ENCODE measurements at places on chromosomes 6 and 20.

DNA sequence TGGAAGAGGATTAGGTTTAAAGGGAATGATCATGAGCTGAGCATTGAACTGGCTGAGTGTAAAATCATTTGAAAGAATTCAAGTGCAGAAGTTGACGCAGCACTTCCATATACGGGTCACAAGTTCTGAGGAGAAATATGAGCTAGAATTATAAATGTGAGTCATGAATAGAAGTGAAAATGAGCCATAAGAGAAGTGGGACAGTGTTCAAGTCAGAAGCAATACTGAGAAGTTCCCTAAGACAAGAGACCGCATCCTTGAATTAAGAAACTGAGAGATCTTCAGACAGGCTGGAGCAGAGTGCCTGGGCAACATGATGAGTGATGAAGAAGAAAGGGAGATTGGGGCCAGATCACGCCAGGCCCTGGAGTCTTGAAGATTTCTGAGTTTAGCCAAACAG is 209.7 kb downstream of the TBX18 start:
- no peak for DNase-seq

- DNase-seq, result no peak
Measured at GRCh38 chr6:2450546-2450945, 205.1 kb upstream of the GMDS start.

DNA sequence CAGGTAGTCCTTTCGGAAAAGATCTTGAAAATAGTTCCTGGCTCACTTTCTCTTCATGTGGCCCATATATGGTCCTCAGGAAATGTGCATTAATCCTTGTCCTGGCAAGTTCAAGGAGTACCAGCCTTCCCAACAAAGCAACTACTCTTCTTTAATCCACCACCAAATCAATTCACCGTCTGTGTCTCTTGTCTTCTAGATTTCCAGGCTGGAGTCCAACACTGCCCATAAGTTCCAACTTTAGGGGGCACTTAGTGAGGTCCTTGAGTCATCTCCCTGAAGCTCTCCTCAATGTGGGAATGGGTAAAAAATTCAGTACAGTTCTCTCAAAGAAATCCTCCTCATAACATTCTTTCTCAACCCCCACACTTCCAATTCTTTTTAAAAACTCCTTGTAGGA is 6.9 kb upstream of the DAAM2 start:
- no peak for DNase-seq

GRCh38 chr20:43723186-43723585 is 3.6 kb downstream of the GTSF1L start:
- no peak for DNase-seq

GRCh38 chr6:15356937-15357336 is 111.1 kb downstream of the JARID2 start:
- DNase-seq, result no peak

DNA sequence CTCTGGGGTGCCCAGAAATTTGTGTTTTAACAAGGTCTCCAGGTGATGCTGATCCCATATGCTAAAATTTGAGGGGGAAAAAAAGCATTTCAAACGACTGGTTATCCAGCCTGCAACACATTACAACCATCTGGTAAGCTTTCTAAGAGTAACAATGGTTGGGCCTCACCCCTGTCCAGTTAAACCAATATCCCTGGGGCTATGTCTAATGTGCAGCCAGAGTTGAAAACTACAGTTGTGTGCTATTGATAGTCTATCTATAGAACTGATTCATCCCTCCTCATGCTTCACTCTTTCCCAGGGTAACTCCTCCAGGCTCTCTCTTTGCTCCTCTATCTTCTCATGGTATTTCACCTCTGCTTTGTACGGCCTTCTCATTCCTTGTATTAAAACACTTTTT is 458.3 kb downstream of the MMUT start:
- no peak for DNase-seq

DNA sequence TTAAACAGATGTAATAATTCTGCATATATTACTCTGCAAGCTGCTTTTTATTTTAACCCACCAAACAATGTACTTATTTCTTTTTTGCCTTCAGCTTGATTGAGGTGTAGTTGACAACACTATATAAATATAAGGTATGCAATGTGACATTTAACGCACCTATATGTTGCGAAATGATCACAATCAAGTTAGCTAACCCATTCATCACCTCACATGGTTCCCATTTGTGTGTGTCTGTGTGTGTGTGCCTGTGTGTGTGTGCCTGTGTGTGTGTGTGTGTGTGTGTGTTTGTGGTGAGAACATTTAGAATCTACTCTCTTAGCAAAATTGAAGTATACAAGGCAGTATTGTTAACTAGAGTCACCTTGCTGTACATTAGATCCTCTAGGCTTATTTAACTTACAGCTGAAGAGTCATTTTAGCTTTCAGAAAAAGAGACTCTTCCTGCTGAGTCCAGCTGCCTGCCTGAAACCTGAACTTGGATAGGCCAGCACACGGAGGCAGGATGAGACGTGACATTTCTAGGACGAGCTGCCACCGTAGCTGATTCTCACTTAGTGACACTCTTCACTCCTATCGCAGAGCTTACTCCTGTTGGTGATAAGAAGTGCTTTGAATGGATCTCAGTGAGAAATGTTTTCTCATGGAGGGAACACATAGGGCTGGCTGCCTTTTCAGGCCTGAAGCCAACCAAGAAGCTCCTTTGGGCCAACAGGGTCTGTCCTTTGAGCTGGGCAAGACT is 126.5 kb upstream of the RIPOR2 start:
- DNase-seq, result no peak

- DNase-seq, result no peak
Measured at GRCh38 chr6:125797886-125798444, 7.2 kb downstream of the NCOA7 start.

- DNase-seq, result no peak
Measured at GRCh38 chr6:82361631-82362030, 2.0 kb upstream of the TPBG start.

DNA sequence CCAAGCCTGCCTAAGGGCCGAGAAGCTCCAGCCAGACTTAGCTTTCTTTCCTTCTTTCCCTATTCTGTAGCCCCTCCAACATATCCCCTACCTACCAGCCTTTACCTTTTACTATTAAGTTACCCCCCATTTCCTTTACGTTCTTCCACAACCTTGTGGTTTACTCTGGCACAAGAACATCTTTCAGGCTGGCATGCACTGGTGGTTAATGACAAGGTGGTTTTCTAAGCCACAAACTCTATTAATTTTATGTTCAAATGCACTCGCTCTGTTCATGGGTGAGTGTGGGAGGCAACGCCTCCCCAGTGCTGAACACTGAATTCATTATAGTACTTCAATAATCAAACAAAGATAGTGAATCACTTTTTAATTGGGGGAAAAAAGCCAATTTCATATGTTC is 64.4 kb downstream of the TRERF1 start:
- no peak for DNase-seq

GRCh38 chr6:138219398-138219797 is 1.1 kb upstream of the PBOV1 start:
- no peak for DNase-seq

DNA sequence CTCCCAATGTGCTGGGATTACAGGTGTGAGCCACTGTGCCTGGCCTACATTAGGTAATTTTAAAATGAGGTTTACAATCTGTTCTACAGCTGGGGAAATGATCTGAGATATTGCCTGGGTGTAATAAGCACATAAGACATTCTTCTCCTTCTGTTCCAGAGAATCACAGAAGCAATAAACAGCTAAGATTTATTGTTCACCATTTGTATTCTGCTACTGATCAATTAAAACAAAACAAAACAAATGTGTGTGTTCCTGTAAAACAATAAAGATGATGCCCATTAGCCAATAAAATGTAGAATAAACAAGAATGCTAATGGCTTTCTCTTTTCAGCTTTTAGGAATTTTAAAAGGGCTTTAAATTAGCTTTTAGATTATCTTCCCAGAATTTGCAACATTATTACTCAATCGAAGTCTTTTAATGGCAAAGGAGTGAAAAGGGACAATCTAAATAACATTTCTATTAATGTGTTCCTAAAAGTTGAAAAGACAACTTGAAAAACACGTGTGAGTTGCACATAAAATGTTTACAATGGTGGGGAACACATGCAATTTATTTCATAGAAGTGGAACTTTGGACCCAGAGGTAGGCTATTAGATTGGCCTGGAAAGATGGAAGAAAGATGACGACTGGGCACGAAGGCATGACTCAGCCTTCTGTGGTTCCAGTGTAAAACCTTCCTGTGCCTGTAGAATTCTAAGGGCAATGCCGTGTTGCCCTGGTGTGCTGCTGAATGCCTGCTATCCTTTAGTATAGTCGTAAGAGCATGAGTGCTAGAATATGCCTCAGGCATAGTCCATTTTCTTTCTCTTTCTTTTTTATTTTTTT is 29.0 kb upstream of the DEK start:
- DNase-seq, result no peak

DNA sequence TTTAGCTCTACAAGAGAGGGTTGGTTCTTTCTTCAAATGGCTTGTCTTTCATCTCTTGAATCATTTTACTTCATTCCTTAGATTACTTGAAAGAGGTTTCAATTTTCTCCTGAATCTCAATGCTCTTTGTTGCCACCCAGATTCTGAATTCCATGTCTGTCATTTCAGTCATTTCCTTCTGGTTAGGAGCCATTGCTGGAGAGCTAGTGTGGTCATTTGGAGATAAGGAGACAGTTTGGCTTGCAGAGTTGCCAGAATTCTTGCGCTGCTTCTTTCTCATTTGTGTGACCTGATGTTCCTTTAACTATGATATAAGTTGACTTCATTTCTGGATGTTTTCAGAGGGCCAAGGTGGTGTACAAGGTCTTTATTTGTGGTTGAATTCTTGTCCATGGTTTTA is 157.8 kb downstream of the SLC22A3 start:
- DNase-seq, result no peak

- no peak for DNase-seq
Measured at GRCh38 chr20:47428851-47429336, 72.4 kb upstream of the ZMYND8 start.

DNA sequence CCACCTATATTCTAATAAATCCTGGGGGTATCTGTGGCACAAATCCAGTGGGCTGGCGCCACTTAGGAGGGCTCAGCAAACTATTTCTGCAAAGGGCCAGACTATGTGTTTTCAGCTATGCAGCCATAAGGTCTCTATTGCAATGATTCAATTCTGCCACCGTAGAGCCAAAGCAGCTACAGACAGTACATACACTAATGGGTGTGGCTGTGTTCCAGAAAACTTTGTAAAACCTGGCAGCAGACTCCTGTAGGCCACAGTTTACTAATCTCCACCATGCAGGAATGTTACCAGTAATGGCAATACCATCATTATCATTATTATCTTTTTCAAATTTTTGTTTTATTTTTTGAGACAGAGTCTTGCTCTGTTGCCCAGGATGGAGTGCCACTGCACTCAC is 65.7 kb downstream of the SULF2 start:
- no peak for DNase-seq

GRCh38 chr6:156526081-156526480 is 251.1 kb upstream of the ARID1B start:
- no peak for DNase-seq

DNA sequence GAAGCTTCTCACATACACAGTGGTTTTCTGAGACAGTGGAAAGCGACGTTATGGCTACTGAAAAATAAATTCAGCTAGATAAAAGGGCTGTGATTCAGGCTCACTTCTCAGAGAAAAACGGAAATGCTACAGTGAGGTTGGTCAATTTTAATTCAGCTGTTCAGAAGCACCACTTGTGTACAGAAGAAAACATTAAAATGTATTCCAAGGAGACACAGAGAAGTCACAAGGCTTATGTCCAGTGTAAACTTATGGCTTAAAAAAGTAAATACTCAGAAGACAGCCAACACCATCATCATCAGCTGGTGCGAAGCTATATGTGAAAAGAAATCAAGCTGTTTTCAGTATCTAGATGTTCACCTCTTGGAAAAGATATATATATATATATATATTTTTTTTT is 68.6 kb downstream of the ABHD12 start:
- DNase-seq, result no peak
